ENCODE measurements at places on chromosomes 7 and 10. TPM values are rescaled to one million over a fixed set of nuclear protein-coding genes. Genes with fewer than 3 reads are reported as not detected.

NRP1 gene
- 156 TPM for total RNA-seq

MMRN2 gene
- total RNA-seq, result 66.2 TPM

SKIDA1 gene
- 3.1 TPM for total RNA-seq

TMEM270 gene
- not detected for total RNA-seq

PKD2L1 gene
- not detected for total RNA-seq

NRCAM gene
- 17.4 TPM for total RNA-seq

OR2A1 gene
- 0.22 TPM for total RNA-seq

KLF14 gene
- 1.1 TPM for total RNA-seq

FKBP6 gene
- not detected for total RNA-seq

UPK3B gene
- 3.7 TPM for total RNA-seq

MSMB gene
- not detected for total RNA-seq

GNAT3 gene
- not detected for total RNA-seq

ZSCAN25 gene
- total RNA-seq, result 19.8 TPM

COL1A2 gene
- total RNA-seq, result 443 TPM

HMX2 gene
- not detected for total RNA-seq

ECHS1 gene
- 64.1 TPM for total RNA-seq

OPN4 gene
- 0.18 TPM for total RNA-seq

CFAP43 gene
- total RNA-seq, result 0.98 TPM

SDK1 gene
- 11.2 TPM for total RNA-seq

GIMAP8 gene
- total RNA-seq, result 22.4 TPM

AGR3 gene
- total RNA-seq, result not detected

COL28A1 gene
- 182 TPM for total RNA-seq

PHF14 gene
- 50.3 TPM for total RNA-seq

RSU1 gene
- total RNA-seq, result 83.6 TPM

MRLN gene
- total RNA-seq, result not detected

C10orf62 gene
- not detected for total RNA-seq

RAPGEF5 gene
- total RNA-seq, result 62.8 TPM

HOXA10 gene
- 11.2 TPM for total RNA-seq

ANXA8 gene
- total RNA-seq, result 2.5 TPM

LIPN gene
- total RNA-seq, result 0.31 TPM

CFAP70 gene
- total RNA-seq, result 6.6 TPM

MASTL gene
- total RNA-seq, result 5.7 TPM

UCMA gene
- total RNA-seq, result not detected

COPG2 gene
- total RNA-seq, result 21.8 TPM

NUTM2E gene
- not detected for total RNA-seq

CEP41 gene
- 11.0 TPM for total RNA-seq

FGFBP3 gene
- total RNA-seq, result 6.0 TPM

PTPRZ1 gene
- 8.8 TPM for total RNA-seq

ANXA8L1 gene
- 0.31 TPM for total RNA-seq

STAG3 gene
- total RNA-seq, result 11.0 TPM

GPER1 gene
- 11.1 TPM for total RNA-seq

FAM20C gene
- 57.0 TPM for total RNA-seq

ENO4 gene
- 1.2 TPM for total RNA-seq
